Stimulated activated naive CD4-positive, alpha-beta T cell treated with Interleukin-2 at 50 U/mL for 16 hours (primary cell): ENCODE measurements at places on chromosomes 1 and 21.

DNA sequence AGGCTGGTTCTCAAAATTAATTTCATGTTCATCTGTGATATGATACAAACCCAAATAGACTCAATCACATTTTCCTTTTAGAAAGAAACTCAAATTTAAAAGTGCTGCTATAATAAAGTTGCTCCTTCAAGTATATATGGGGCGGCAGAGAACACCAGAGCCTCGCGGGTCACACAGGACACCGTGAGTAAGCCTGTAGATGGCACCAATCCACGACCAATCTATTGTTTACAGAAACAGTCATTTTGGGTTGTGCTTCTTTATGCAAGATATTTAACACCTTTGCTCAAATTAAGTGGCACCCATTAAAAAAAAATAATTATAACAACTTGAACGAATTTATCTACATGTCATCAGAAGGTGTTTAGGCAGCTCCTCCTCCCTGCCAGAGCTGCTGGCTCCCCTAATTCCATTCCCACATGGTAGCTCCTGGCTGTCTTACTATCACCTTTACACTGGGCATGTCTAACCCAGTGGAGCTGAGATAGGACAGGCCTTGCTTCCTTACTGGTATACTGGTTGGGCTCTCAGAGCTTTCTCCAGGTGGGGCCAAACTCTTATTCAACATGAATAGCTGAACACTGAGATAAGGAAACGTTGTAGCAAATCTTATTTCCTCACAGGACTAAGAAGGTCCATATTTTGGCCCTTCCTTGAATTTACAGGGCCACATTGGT is 287.0 kb downstream of the SDCCAG8 start:
- DNase-seq, result no peak

GRCh38 chr1:230175163-230175747 is 108.2 kb downstream of the GALNT2 start:
- no peak for DNase-seq

DNA sequence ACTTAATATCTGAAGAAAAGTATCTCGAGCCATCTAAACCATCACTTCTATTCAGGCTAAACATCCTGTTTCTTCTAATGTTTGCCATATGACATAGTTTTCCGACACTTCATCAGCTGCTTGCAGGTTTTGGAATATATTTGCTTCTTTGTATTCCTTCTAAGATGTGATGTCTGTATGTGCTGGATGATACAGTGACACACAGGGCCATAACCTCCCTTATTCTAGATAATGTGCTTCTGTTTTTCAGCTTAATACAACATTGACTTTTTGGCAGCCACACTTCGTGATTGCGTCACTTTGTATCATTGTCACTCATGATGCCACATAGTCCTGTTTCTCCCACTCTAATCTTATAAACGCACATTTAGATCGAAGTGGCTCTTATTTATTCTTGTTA is 156.3 kb downstream of the CRB1 start:
- no peak for DNase-seq

- DNase-seq, result no peak
These were observed 43.8 kb downstream of the MACO1 start for GRCh38 chr1:25474439-25475047.

GRCh38 chr1:111006556-111006955 is 42.8 kb upstream of the LRIF1 start:
- no peak for DNase-seq

GRCh38 chr1:66998972-66999371 is 55.0 kb downstream of the SLC35D1 start:
- DNase-seq, result no peak

DNA sequence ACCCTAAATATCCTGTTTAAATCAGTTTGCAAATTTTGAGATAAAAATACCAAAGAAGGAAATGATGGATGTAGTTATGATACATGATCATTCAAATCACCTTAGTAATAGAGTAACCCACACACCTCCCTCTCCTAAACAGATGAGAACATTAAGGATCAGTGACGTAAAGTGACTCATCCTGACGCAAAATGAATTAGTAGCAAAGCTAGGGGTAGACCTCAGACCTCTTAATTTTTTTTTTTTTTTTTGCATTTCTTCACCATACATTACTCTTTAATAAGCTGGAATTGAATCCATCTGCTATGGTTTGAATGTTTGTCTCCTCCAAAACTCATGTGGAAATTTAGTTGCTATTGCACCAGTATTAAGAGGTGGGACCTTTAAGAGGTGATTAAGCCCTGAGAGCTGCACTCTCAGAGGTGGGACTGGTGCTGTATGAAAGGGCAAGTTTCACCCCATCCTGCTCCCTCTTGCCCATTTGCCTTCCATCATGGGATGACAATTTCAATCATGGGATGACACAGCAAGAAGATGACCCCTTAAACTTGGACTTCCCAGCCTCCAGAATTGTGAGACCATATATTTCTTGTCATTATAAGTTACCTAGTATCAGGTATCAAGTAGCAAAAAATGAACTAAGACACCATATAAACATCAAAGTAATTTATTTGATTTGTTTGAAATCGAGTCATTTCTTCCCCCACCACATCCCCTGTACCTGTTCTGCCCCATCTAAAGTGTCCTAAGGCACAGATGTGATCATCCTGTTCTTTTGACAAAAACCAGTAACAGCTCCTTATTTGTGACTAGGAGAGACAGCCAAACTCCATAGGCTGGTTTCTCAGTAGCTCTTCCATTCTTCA is 114.6 kb upstream of the DUSP10 start:
- DNase-seq, result no peak

DNA sequence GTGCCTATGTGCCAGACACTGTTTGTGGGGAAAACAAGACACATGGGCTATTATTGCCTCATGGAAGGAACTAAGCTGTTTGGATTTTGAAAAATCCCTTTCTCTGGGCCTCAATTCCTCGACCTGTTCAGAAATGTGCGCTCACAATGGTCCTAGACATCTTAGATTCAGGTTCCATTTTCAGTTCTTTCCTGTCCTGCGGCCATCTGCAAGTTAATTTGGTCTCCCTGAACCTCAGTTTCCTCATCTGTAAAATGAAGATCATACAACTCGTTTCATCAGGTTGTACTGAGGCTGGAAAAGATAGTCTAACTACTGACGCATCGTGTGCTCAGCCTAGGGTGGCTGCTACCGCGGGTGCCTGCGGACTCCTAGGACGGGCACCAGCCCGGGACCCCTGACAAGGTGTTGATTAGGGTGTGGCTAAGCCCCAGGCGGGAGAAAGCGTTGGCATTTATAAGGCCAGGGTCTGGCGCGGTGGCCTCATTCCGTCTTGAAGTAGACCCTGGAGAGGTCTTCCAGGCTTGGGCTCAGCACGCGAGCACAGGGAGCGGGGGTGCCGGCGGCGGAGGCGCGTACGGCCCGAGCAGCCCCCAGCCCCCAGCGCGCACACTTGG is 493 bp upstream of the ELOA start:
- DNase-seq, result no peak

DNA sequence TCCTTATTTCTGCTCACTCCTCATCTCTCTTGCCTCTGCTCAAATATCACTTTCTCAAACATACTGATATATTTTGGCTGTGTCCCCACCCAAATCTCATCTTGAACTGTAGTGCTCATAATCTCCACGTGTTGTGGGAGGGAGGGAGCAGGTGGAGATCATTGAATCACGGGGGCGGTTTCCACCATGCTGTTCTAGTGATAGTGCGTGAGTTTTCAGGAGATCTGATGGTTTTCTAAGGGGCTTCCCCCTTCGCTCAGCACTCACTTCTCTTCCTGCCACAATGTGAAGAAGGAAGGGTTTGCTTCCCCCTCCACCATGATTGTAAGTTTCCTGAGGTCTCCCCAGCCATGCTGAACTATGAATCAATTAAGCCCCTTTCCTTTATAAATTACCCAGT is 26.6 kb downstream of the ZBTB8OS start:
- DNase-seq, result peak; percentile 5

- no peak for DNase-seq
These were observed 79.2 kb downstream of the TYW3 start for GRCh38 chr1:74812180-74812541.

DNA sequence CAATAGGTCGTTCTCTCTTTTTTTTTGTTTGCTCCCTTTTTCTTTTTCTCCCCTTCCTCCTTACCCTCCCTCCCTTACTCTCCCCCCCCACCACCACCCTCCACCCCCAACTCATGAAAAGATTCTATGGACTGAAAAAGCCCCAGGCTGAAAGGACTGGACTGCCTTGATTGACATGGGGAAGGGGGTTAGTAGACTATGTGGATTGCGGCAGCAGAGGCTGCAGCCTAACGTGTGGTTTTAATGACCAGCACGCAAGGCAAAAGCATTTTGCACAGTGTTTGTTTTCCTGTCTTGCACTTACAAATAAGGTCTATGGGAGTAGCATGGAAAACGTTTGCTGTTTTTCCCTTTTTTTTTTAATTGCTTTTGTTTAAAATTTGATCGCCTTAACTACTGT is 5.5 kb downstream of the ZBTB18 start:
- DNase-seq, result no peak

- no peak for DNase-seq
These were observed 10.8 kb downstream of the COL9A2 start for GRCh38 chr1:40306296-40306695.

DNA sequence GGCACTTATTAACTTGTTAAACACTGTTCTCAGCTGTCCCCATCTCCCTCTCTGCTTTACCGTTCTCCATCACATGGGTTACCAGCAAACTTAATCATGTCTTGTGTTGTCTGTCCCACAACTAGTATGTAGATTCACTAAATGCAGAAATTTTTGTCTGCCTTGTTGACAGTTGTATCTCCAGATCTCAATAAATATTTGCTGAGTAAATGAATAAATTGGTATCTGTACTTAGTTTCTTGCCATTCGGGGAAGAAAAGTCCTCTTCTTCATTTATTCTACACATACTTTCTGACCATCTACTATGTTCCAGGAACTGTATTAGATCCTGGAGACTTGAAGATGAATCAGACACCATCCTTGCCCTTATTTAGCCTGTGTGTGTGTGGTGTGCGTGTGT is 97.9 kb downstream of the KCND3 start:
- no peak for DNase-seq

DNA sequence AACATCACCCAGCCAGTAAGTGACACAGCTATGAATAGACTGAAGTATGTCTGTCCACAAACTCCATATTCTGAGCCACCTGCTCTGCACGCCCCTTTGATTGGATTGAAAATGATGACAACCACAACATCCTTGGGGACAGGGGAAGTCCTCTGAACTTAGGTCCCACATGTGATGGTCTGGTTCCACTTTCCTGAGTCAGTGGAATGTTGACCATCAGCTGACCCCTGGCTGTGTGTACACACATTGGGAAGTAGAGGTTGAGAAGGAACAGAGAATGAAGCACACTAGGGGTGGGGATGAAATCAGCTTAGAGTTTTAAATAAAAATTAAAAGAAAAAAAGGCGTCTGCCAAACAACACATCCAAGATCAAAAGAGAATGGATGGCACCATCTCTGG is 8.0 kb upstream of the DISP3 start:
- DNase-seq, result no peak

DNA sequence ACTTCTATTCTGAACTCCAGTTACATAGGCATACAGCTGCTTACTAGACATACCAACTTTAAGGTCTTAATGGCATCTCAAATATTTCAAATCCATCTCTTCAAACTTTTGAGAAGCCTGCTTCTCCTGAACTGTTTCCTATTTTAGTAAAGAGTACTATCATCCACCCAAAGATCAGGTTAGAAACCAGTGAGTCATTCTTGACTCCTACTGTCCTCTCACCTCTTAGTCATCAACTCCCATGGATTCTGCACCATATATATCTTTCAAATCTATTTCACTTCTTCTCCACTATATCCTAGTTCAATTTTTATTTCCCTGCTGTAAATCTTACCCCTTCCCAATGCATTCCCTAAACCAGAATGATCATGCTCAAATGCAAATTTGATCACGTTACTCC is 18.1 kb upstream of the BEND5 start:
- no peak for DNase-seq

DNA sequence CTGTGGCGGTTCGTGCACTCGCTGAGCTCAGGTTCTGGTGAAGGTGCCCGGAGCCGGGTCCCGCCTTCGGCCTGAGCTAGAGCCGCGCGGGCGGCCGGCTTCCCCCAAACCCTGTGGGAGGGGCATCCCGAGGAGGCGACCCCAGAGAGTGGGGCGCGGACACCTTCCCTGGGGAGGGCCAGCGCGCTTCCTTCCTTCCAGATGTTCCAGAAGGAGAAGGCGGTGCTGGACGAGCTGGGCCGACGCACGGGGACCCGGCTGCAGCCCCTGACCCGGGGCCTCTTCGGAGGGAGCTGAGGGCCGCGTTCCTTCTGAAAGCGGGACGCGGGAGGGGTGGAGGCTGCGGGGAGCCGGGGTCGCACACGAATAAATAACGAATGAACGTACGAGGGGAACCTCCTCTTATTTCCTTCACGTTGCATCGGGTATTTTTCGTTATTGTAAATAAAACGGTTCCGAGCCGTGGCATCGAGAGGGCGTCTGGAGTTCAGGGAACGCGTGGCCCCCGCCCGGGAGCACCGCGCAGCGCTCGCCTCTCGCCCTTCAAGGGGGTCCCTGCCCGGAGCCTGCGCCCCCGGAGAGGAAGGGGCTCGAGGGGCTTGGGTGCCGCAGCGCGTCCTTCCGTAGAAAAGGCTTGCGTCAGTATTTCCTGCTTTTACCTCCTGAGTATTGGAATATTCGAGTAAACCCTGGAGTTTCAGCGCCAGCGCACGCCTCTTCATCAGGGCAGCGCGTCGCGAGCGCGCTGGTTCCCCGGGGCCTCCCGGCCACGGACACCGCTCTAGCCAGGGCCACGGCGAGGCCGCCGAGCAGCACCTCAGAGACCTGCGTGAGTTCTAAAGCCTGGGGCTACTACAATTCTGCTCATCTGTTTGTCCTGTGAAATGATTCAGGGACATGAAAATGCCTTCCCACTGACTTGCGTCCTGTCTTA is 11.5 kb downstream of the YBEY start:
- DNase-seq, result no peak

GRCh38 chr1:44146536-44147361 is 5.3 kb upstream of the KLF18 start:
- DNase-seq, result no peak

- no peak for DNase-seq
These were observed 370.9 kb downstream of the PTPRU start for GRCh38 chr1:29607236-29607635.

GRCh38 chr1:226939438-226940028 is 561 bp upstream of the COQ8A start:
- DNase-seq, result peak; percentile 75

DNA sequence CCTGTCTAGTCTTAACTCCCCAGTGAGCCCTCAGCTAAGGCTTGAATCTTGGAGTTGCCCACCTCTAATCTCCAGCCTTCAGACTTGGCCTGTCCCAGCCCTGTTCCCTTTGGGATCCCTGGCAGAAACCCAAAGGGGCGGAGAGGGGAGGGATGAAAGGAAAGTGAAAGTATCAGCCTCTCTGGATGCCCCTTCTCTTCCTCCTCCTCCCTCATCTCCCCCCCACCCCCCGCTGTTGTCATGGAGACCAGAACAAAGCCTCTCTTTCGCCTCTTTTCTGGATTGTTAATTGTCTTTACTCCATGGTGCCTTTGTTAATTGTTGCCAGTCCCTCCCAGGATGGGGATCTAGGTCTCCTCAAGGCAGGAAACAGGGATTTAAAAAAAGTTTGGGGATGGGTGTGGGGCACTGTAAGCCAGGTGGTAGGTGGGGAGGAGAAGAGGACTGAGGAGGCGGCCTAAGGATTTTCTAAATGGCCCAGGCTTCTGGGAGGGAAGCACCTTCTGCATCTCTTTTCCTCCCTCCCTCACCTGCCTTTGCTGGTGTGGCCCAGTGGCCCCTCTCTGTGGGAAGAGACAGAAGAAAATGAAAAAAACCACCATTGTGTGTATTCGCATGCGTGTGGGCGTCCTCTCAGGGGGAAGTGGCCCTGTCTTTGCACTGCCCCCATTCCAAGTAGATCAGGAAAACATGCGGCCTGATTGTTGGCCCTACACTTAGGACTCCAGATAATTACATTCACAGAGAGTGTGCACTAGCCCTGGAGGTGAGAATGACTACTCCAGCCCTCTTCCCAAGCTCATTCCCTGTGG is 7.5 kb upstream of the SOX13 start:
- no peak for DNase-seq
